Activated T-helper 1 cell treated with anti-CD3 and anti-CD28 coated beads, Interleukin-12 subunit alpha, Interleukin-12 subunit beta, Interleukin-2, Interleukin-4 antibody, amounts not matched to agents 30 ng/mL and 10 ng/mL and 1 ng/mL, durations not matched to agents 14 hours and 24 hours and 36 hours (primary cell): ENCODE measurements at places on chromosomes 7 and 10.

DNA sequence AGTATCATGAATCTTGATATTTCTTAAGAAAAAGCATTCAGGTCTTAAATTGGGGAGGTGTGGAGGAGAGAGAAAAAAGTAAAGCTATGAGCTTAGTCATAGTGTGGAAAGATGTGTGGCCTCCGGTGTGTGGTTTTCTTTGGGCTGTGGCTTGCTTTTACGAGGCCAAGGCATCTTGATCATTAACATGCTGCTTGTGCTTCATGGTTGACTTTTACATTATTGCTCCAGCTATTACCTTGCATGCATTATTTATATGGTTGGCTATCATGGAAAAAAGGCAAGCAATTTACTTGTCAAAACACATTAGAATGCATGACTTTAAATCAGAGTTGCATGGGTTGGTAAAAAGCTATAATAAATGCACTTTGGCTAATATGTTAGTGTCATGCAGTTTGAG lies 300.7 kb upstream of the ADARB2 start:
- no peaks in the 10 kb centered on the region for H3K4me1 ChIP-seq
- no peak overlapping the region for H3K27ac ChIP-seq
- no peaks in the 10 kb centered on the region for H3K36me3 ChIP-seq
- H3K4me3 ChIP-seq = no peak overlapping the region
- no peak for DNase-seq
- no peaks in the 10 kb centered on the region for H3K27me3 ChIP-seq

DNA sequence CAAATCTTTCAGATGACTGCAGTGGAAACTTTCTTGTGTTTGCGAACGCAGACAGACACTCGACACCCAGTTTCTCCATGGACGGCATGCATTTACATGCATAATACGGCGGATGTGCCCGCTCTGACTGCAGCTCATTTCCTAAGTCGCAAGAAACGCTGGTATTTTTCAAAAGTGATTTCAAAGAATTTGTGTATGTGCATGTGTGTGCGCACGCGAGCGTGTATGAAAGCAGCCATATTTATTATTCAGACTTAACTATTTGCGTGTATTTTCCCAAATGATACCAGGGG lies 436.5 kb upstream of the MGMT start:
- peaks cover 6% of the 10 kb centered on the region for H3K4me1 ChIP-seq
- no peaks in the 10 kb centered on the region for H3K36me3 ChIP-seq
- H3K27ac ChIP-seq = no peak overlapping the region
- H3K4me3 ChIP-seq = no peak overlapping the region
- DNase-seq = no peak
- peaks cover 20% of the 10 kb centered on the region for H3K27me3 ChIP-seq

GRCh38 chr10:105509517-105509916 lies 868.4 kb downstream of the SORCS3 start:
- DNase-seq = no peak
- H3K4me3 ChIP-seq = no peak overlapping the region
- no peaks in the 10 kb centered on the region for H3K36me3 ChIP-seq
- H3K27ac ChIP-seq = no peak overlapping the region

GRCh38 chr7:83849131-83849530 lies 200.2 kb upstream of the SEMA3E start:
- H3K36me3 ChIP-seq = no peaks in the 10 kb centered on the region
- no peaks in the 10 kb centered on the region for H3K4me1 ChIP-seq
- H3K27me3 ChIP-seq = no peaks in the 10 kb centered on the region
- no peak overlapping the region for H3K27ac ChIP-seq

DNA sequence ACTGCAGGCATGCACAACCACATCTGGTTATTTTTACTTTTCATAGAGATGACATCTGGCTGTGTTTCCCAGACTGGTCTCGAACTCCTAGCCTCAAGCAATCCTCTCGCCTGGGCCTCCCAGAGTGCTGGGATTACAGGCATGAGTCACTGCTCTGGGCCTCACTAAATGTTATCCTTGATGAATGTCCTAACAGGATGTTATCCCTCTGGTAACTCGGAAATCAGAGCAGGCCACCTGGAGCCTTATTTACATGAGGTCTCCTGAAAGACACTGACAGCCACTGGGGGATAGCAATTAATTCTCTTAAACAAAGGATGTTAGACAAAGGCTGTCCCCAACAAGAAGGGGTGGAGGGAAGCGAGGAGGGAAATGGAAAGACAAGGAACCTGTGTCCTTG lies 4.5 kb upstream of the ZNF438 start:
- H3K4me1 ChIP-seq = peaks cover 13% of the 10 kb centered on the region
- H3K4me3 ChIP-seq = no peak overlapping the region

GRCh38 chr10:61589547-61590243 lies 73.0 kb upstream of the CABCOCO1 start:
- no peak overlapping the region for H3K4me3 ChIP-seq
- DNase-seq = no peak
- no peak overlapping the region for H3K27ac ChIP-seq
- no peaks in the 10 kb centered on the region for H3K4me1 ChIP-seq
- H3K36me3 ChIP-seq = no peaks in the 10 kb centered on the region
